Left forelimb (tissue), 1 donor: ENCODE measurements at places on chromosomes 13 and 19.

DNA sequence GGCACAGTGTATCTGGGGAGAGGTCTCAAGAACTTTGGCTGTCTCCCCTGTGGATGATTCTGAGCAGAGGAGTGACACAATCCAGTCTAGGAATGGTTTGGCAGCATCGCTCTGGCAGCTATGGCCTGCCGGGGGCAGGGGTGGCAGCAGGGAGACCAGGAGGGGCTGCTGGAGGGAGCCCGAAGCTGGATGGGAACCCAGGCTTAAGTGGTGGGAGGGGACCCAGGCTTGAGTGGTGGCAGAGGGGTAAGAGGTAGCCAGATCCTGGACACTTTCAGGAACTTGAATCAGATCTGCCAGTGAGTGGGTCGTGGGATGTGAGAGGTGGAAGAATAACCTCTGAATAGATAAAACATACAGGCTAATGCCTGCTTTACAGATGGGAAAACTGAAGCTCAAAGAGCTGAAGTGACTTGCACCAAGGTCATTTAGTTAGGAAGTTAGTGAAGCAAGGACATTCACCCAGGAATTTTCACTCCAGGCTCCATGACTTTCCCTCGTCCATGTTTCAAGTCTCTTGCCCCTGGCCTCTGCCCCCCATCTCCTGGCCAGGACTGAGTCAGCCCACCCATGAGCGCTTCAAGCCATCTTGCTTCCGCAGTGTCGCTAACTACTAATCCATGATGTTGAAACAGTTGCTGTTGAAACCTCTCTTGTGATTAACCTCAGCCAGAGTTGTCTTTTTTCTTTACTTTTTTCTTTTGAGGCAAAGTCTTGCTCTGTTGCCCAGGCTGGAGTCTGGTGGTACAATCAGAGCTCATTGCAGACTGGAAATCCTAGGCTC lies 29.9 kb upstream of the C1QTNF9 start:
- DNase-seq = no peak

DNA sequence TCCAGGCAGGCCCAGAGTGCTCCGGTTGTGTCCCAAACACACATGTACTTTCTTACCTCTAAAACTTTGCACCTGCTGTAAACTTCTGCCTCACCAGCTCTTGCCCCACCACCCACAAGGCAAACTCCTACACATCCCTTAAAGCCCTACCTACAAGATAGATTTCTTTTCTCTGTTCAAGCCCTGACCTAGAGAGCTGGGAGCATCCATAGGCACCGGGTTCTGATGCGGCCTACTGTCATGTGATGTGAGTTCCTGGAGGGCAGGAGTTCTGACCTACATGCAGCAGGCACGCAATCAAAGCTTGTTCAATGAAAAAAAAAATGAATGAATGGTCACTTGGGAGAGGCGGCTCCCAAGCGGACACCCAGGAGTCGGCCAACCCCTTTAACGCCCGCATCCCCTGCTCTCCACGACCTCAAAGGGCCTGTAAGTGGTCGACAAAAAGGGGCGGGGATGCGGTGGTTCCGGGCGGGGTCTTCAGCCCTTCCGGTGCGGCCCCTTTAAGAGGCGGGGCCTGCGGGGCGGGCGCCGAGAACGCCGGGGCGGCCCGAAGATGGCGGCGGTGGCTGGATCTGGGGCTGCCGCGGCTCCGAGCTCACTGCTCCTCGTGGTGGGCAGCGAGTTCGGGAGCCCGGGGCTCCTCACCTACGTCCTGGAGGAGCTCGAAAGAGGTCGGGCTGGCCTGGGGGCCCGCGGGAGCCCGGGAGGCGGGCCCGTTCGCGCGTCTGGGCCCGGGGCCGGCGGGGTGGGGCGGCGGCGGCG lies at the start of gene MAP1S:
Gene MAP1S (plus strand): TSS at position 534 of the 765 bp plus-strand sequence. CDS start 23 bp downstream, at position 557.
- peak; percentile 82 for DNase-seq

GRCh38 chr19:16850133-16850532 lies 20.9 kb downstream of the SIN3B start:
- no peak for DNase-seq

DNA sequence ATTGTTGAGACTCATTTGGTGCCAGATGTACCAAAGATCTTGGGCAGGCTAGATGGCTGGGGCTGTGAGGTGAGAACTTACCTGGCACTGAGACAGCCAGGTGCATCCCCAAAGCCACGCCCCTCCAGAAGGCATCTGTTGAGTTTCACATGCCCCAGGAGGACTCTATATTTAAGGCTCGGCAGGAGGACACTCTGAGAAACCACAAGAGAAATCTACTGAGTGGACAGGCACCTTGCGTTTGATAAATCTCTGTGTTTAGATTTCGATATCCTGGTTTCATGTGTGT lies 197.9 kb upstream of the ZNF536 start:
- no peak for DNase-seq

- peak; percentile 62 for DNase-seq
These were observed 340.0 kb upstream of the SLITRK5 start for GRCh38 chr13:87331178-87331577.

- no peak for DNase-seq
These were observed 1666.0 kb downstream of the EFNB2 start for GRCh38 chr13:104869501-104869900.

- DNase-seq = no peak
These were observed 38.0 kb upstream of the ALOX5AP start for GRCh38 chr13:30697177-30697953.

GRCh38 chr13:66069570-66069969 lies 1160.6 kb downstream of the PCDH9 start:
- no peak for DNase-seq

- DNase-seq = no peak
These were observed 14.9 kb downstream of the PLA2G4C start for GRCh38 chr19:48095612-48096175.

DNA sequence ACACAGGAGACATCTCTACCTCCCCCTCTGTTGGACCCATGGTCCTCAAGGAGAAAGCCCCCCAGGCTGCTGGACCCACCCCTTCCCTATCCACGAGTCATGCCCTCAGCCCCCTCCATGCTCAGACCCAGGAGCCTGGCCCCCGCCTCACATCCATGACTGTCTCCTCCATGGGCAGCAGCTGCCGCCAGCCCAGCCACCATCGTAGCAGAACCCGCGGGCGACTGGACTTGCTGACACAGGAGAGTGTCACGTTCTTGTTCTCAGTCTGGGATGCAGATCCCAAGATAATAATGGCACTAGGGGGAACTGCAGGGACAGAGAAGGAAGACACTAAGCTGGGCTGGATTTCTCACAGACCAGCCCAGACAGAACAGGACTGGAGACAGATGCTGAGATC lies 3.8 kb downstream of the NPHS1 start:
- DNase-seq = no peak

DNA sequence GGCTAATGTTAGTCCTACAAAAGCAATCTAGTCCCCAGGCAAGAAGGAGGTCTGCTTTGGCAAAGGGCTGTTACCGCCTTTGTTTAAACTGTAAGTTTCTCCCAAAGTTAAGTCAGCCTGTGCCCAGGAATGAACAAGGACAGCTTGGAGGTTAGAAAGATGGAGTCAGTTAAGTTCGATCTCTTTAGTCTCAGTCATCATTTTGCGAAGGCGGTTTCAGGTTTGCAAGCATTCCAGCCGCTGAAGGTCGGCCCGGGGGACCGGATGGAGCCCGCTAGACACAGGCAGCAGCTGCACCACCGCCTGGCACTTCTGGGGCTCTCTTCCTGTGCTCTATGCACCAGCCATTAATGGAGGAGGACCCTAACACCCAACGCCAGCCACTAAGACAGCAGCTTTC lies 91.3 kb downstream of the STK24 start:
- DNase-seq = peak; percentile 34

GRCh38 chr13:41693434-41693833 lies 236.1 kb downstream of the RGCC start:
- DNase-seq = no peak

- no peak for DNase-seq
These were observed 197.8 kb downstream of the TEX29 start for GRCh38 chr13:111518161-111518792.

- no peak for DNase-seq
These were observed 539.7 kb downstream of the RFC3 start for GRCh38 chr13:34357435-34358232.

DNA sequence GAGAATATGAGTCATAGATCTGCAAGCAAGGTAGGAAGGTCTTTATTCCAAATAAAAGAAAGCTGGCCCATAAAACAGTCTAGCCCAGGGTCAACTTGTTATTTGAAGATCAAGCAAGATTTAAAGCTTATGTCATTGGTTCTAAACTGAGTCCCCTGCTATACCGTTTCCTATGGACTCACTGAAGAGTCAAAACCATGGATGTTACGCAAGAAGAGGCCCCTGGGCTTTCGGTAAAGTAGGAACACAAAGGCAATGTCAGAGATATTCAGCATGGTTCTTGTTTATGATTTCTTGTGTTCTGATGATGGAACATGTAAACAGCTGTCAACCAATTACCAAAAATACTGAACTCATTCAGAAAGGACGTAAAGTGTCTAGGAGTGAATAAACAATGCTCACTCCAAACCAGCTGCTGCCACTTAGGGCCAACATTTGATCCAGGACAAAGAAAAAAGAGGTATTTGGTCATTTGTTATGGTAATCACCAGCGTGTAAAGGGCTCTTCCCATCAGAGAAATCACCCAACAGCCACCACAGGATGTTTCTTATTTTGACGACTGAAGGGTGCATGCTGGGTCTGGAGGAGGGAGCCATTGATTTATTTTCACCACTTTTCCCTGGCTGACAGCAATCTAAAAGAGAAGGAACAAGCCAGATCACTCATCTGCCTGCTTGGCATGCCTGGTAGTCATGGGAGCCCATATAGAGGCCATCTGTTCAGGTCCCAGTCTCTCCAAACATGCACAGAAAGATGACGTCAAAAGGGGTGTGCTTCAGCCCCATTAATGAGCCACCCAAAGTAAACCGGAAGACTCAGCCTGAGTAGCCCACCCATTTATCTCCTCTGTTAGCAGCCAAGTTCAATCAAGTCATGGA lies 68.3 kb downstream of the FGF14 start:
- no peak for DNase-seq

DNA sequence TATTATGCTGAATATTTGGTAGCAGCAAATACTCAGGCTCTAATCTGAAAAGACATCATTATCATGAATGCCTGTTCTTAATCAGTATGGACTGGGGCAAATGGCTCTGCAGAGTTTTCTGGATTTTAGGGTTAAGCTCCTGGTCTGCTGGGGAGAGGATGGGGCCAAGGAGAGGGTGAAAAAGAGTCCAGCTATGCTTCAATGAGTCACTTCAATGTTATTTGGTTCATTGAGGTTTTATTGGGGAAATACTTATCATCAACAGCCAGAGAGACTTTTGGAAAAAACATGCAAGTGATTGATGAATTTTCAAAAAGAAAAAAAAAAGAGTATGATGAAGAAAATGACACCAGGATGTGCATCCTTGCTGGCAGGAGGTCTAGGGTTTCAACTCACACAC lies 278.3 kb downstream of the UQCRFS1 start:
- no peak for DNase-seq

DNA sequence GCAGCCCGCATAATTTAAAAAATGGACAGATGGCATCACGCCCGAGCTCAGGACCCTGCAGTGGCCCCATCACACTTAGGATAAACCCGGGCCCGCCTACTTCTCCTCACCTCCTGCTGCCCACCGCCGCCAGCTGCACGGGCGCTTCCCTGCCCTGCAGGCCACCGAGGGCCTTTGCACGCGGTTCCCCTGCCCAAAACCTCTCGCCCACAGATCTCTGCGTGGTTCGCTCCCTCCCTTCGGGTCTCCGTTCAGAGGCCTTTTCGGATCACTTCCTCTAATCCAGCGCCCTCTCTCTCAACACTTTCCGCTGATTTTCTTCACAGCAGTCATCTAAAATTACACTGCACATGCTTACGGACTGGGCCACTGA lies 1.8 kb downstream of the SHISA7 start:
- DNase-seq = no peak

- DNase-seq = no peak
These were observed 16.2 kb upstream of the NFIC start for GRCh38 chr19:3350014-3350663.

DNA sequence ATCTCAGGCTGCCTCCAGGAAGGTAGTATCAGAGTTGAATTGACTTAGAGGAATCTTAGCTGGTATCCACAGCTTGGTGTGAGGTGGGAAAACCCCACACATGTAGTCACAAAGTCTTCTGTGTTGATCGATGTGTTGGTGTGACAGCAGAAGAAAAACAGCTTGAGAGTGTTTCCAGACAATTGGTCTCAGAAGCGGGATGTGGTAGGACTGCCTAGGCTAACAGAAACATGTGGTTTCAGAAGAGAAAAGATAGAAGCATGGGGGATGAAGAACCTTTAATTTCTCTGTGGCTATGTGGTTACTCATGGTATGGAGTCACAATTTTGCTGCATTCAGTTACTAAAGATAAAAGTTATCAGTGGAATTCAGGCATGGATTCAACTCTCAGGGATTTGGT lies 134.7 kb upstream of the SLITRK5 start:
- no peak for DNase-seq

- DNase-seq = no peak
These were observed 88.1 kb downstream of the FLT1 start for GRCh38 chr13:28406733-28407266.

GRCh38 chr13:83829810-83830209 lies 52.5 kb downstream of the SLITRK1 start:
- DNase-seq = no peak

- DNase-seq = no peak
These were observed 32.0 kb downstream of the DNAJC3 start for GRCh38 chr13:95708811-95709500.

DNA sequence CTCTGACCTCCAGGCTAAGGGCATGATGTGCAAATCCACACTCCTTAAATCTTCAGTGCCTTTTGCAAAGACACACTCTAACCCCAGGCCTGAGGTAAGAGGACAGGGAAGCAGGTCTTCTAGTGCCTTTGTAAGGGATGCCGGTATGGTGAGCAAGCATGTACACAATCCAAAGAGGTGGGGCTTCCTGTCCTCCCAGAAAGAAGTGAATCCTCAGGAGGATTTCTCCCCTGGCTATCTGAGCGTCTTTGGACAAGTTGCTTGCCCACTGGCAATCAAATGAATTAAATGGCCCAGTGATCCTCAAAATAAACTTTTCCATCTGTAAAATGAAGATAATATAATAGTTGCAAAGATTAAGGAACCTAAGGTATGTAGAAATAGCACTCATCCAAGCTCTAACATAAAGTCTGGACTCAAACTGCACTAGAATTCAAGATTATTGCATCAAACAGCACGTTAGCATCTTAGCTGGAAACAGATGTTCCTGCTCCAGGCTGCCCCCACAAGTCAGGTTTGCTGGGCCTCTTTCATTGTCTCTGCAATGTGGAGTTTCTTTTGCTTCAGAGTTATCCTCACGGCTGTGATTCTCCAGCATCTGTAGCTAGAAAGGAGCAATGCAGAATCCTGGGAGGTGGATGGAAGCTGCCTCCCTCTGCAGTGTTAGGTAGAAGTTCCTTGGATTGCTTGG lies 249.6 kb downstream of the TSHZ3 start:
- no peak for DNase-seq

GRCh38 chr13:32135056-32135390 lies 103.4 kb downstream of the FRY start:
- DNase-seq = no peak

DNA sequence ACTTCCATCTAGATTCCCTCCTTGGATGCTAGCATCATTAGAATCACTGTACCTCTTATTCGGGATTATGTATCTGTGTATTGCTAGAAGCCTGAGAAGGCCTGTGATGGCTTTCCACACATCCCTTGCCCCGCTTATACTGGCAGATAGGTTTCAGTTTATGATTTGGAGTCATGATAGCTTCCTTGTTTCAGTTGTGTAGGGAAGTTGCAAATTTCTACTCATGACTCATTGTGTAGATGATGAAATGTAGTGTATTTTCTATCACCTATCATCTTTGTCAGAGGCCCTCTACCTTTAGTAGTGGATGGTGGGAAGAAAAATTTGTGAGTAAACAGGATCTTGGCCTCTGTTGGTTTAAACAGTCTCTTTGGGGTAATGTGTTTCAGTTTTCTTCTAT lies 165.2 kb downstream of the GGACT start:
- DNase-seq = no peak

GRCh38 chr13:72539925-72540324 lies 187.5 kb downstream of the MZT1 start:
- no peak for DNase-seq
